ENCODE measurements at places on chromosomes 7 and 10.

GRCh38 chr10:27774831-27775230 lies 29.2 kb upstream of the MKX start:
- no peak for DNase-seq

DNA sequence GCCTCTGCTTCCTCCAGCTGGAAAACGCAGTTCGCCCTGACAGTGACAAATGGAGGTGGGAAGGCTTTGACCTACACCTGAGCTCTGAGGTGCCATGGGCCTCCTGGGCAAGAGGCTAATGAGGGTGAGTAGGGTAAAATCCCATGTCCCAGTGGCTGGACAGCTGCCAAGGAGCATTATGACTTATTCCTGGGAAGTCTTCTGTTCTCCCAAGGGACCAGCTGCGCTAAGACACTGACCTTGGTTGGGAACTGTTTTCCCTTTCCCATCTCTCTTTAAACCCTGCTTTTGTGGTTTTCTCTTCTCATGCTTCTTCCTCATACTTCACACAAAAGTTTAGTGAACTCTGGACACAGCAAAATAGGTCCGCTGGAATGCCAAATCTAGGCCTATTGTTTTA lies 72.6 kb downstream of the COPG2 start:
- no peak for DNase-seq

GRCh38 chr7:3200504-3200903 lies 100.5 kb upstream of the SDK1 start:
- DNase-seq = no peak

DNA sequence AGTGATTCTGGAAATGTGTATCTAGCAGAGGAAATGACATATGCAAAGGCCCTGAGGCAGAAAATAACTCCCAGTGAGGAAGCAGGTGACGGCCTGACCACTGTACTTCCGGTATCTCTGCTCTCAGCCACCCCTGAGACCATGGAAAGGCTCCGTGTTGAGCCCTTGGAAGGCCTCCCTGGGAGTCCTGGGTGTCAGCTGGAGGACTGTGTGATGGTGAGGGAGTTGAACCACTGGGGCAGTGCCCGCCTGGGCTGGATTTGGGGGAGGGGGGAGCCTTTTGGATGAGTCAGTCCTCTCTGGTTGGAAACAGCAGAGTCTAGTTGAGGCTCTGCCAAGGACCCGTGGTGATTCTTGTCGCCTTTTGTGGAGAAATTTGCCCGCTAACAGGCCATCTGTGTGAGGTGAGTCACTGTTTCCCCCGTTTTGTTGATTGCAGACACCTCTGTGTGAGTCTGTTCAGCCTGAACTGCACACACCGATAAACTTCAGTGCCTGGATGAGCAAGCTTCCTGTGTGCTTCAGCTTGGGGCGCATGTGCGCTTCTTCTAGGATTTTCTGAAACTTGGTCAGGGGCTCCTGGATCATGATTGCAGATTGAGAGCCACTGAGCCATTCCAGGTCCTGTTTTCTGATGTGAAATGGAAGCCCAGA lies 98.6 kb downstream of the GRK5 start:
- DNase-seq = peak; percentile 38

DNA sequence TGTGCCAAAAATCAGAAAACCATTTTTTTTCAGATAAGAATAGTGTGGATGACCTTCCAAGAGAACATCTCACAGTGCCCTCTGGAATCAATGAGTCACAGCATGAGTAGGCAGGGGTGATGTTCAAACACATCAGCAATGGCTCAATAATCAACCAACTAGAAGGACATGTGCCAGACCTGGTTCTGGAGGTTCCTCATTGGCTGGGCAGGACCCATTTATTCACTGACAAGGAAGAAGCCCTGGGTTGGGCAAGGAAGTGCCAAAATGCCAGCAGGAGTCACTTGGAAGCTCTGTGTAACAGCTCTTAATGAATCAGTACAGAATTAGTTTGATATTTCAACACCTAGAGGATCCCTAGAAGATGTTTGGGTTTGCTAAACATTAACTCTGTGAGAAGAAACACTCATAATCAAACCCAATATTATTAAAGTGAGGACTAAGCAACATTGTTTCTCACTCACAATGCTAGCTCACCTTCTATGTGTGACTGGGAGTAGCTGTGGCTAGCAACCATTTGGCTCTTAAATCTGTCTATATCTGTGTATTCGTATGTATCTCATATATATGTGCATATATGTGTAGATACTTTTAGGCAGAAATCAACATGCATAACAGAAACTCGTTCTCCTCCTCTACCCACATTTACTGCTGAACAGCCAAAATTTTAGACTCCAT lies 72.3 kb upstream of the APBB1IP start:
- DNase-seq = no peak

DNA sequence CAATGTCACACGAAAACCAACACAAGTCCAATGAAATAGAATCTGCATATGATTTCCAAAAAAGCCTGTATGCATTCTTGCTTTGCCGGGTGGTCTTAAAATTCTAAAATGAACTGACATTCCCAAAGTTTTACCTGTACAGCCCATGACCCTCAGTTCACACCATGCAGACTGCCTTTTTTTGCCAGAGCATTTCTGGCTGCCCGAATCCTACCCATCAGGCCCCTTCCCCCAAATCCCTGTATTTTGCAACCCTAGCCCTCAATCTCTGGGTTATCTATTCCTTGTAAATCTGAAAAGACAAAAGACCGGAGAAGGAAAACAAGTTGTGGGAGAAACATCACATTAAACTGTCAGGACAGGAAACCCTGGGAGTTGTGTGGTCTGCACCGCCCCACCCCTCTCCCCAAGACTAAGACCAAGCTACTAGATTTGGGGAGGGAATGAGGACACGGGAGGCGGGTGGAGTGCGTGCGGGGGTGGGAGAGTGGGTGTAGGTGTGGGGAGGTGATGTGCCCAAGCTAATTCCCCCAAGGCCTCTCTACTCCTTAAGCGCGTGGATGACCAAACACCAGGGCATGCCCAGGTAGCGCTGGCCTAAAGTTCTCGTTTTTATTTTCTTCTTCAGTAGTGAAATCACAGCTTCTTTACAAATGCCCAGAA lies 1.4 kb downstream of the JCAD start:
- DNase-seq = no peak

DNA sequence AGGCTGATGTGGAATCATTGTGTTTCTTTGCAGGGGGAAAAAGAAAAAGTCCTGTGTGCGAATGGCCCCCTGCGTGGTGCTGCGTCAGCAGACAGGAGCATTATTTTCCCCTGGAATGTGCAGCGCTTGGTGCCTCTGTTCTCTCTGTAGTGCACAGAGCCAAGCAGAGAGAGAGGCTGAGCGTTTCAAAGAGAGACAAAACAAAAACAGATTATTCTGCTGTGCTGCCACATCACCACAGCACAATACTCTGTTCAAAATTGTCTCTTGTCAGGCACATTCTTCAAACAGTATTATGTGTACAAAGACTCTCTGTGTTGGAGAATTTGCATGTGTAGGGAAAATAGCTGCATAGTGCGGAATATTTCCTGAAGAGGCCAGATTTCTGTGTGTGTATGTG lies 609.0 kb downstream of the SDK1 start:
- peak; percentile 82 for DNase-seq

GRCh38 chr7:100211342-100211780 lies 8.4 kb upstream of the PVRIG start:
- DNase-seq = no peak

DNA sequence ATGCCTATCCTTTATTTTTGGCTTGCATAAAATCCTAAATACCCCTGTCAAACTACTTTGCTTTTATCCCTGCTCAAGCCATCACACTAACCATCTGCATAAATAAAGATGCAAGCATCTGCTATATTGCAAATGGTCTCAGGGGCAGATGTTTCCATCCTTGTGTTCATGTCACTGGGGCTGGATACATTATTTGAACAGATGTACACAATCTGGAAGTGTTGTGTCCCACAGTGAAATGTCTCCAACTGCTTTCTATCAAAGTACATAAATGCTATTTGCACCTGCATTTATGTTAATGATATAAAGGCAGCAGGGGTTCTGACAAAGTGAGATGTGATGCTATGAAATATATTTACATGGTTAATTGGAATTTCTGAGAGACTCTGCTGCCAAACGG lies 163.1 kb downstream of the ZNF438 start:
- peak; percentile 22 for DNase-seq

- no peak for DNase-seq
Observed at GRCh38 chr10:23656735-23657134, 217.9 kb downstream of the OTUD1 start.

- no peak for DNase-seq
Observed at GRCh38 chr10:112148331-112148730, 35.2 kb downstream of the GPAM start.

DNA sequence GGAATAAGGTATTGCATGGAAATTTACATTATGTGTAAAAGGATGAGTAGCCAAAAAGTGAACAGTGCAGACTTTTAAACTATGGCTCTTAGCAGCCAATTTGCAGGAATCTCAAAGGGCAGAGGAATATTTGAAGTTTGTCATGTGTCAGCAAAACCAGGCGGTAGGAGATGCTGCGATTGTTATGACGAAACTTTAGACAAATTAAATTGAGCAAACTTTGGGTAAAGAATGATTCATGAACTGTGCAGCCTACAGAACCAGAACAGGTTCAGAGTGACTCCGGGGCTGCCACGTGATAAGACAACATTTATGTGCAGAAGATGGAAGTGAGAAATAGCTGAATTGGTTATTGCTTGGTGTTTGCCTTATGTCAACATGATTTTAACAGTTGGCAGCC lies 39.2 kb upstream of the CCDC6 start:
- DNase-seq = no peak

DNA sequence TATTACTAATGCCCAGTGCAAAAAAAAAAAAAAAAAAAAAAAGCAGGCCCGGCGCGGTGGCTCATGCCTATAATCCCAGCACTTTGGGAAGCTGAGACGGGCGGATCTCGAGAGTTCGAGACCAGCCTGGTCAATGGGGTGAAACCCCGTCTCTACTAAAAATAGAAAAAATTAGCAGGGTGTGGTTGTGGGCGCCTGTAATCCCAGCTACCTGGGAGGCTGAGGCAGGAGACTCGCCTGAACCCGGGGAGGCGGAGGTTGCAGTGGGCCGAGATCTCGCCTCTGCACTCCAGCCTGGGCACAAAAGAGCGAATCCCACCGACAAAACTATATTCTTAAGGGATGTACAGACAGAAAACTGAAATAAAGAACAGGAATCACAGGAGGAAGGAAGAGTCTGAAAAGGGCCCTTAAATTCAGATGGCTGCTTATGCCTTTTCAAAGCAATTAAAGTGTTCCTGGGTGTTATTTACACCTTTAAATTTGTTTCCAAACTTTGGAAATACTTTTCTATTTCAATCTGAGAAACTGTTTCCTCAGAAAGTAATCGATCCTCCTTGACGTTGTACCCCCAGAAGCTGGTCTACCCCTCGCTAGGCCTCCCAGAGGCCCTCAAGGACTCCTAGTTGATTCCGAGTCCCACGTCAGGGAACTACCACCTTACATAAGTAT lies 2.0 kb upstream of the KMT2E start:
- no peak for DNase-seq

DNA sequence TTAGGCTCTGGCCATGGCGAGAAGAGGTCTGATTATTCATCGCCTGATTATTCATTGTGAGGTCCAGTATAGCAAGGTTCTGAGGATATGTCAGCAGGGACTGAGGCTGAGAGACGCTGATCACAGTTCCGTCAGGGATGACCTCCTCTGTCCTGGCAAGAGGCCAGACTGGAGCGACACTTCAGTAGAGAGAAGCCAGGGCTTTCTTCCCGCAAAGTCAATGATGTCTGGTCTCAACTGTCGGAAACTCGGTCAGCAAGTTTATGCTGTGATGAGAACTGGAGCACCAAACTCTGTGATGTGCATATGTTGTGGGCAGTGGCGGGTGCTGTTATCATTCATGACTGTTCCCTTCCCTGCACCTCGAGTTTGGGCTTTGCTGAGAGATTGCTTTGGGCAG lies 29.0 kb upstream of the GNA12 start:
- no peak for DNase-seq

- peak; percentile 56 for DNase-seq
Observed at GRCh38 chr7:115728518-115728917, 302.0 kb downstream of the TFEC start.

GRCh38 chr10:62264702-62265436 lies 3.8 kb downstream of the RTKN2 start:
- peak; percentile 69 for DNase-seq

GRCh38 chr10:90846746-90847145 lies 11.1 kb downstream of the HTR7 start:
- DNase-seq = no peak

- no peak for DNase-seq
Observed at GRCh38 chr10:58820386-58820785, 307.7 kb downstream of the BICC1 start.

GRCh38 chr10:125344573-125345171 lies 184.3 kb upstream of the CTBP2 start:
- no peak for DNase-seq

GRCh38 chr7:131107337-131108211 lies 220.1 kb upstream of the MKLN1 start:
- peak; percentile 77 for DNase-seq

- peak; percentile 74 for DNase-seq
Observed at GRCh38 chr7:106947244-106947728, 82.2 kb downstream of the PIK3CG start.

DNA sequence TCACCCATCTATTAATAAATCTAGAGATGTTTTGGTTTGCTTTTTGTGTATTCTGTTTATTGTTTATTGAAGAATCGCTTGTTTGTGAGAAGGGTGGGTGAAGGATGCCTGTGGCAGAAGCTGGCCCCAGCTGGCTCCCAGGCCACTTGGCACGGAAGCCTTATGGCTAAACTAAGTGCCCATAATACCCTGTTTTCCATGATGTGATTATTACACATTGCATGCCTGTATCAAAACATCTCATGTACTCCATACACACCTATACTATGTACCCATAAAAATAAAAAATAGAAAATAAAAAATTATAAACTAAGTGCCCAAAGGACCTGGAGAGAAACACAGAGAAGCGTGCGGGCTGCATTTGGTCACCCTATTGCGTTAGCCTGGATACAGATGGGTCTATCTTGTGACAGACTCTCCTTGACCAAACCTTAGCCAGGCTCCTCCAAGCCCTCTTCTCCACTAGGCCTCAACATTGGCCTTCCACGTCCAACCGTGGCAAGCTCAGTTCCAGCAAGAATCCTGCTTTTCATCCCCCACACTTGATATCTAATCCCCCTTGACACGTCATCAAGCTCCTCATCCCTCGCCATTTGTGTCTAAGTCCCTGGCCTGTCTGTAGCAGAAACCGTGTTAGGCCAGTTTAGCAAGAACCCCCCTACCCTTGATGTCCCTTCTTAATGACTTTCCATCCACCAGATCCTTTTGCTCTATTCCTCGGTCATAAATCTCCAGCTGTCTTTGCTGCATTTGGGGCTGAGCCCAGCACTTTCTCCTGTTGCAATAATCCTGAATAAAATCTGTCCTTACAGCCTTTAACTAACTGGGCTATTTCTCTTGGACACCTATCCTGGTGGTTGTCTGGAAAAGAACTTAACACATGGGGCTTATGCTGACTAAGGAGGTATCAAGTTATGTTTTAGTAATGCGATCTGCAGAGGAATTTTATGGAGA lies 245.2 kb downstream of the TNS3 start:
- no peak for DNase-seq

- DNase-seq = no peak
Observed at GRCh38 chr7:141563956-141564623, 12.9 kb downstream of the AGK start.

GRCh38 chr7:93015101-93015778 lies 102.5 kb downstream of the SAMD9 start:
- no peak for DNase-seq
